ENCODE measurements at places on chromosomes 13 and 19. TPM values are rescaled to one million over a fixed set of nuclear protein-coding genes. Genes with fewer than 3 reads are reported as not detected.
A peak's percentile ranks its signal among the peaks of the same experiment; 100 is the strongest.

PCP2 gene
- not detected for polyA plus RNA-seq

ZFP36 gene
- polyA plus RNA-seq = 18.4 TPM

POU2F2 gene
- polyA plus RNA-seq = 1.2 TPM

GTF2F2 gene
- 27.8 TPM for polyA plus RNA-seq

TMEM86B gene
- polyA plus RNA-seq = 3.3 TPM

ZNF90 gene
- 20.4 TPM for polyA plus RNA-seq

GRCh38 chr19:4962085-4962619 lies 6.8 kb upstream of the KDM4B start:
- no peak for DNase-seq

DNA sequence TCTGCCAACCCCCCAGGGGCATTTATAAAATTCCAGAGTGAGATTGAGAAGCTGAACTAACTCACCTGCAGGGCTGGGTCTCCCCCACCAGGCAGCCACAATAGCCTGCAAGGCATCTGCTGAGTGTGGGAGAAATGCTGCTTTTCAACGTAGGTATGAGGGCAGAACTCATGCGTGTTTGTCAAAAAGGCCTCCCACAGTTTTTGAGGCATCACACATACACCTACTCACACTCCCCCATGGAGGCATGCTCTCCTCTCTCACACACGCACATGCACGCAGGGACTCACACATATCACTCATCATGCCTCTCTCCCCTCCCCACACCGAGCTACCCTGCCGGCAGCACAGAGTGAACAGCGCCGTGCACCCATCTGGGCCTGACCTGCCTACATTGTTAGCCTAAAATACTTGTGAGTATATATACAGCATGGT lies 390.5 kb downstream of the FGF9 start:
- no peak for DNase-seq

DNA sequence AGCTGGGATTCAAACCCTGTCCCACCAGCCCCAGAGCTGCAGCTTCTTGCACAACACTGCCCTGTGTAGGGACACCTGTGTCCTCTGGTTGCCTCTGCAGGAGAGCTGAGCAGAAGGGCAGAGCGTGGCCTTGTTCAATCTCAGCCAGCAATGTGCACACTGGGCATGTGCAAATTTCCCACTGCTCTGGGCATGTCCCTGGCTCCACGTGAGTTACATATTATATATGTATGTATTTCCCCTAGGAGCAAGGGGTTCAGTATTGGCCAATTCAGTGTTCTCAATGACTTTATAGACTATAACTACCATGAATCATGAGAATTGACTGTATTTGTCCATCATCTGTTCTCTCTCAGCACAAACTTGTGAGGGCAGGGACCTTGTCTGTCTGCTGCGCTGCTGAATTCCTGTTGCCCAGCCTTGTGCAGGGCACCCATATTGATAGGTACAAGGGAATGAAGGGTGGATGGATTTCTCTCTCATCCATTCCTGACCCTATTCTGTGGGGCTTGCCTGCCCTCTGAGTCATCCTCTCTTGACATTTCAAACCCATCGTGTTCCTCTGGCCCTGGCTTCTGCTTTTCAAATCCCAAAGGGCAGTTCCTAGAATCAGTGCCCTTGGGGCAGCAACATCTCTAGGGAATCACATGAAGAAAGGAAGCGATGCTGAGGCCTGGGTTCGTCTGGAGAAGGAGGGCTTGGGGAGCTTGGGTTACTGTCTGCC lies 69.7 kb downstream of the ERICH6B start:
- no peak for DNase-seq

- no peak for DNase-seq
Observed at GRCh38 chr19:31055454-31055853, 293.8 kb downstream of the TSHZ3 start.

- peak; percentile 66 for DNase-seq
Observed at GRCh38 chr19:50427997-50428425, 4.7 kb upstream of the MYBPC2 start.

DNA sequence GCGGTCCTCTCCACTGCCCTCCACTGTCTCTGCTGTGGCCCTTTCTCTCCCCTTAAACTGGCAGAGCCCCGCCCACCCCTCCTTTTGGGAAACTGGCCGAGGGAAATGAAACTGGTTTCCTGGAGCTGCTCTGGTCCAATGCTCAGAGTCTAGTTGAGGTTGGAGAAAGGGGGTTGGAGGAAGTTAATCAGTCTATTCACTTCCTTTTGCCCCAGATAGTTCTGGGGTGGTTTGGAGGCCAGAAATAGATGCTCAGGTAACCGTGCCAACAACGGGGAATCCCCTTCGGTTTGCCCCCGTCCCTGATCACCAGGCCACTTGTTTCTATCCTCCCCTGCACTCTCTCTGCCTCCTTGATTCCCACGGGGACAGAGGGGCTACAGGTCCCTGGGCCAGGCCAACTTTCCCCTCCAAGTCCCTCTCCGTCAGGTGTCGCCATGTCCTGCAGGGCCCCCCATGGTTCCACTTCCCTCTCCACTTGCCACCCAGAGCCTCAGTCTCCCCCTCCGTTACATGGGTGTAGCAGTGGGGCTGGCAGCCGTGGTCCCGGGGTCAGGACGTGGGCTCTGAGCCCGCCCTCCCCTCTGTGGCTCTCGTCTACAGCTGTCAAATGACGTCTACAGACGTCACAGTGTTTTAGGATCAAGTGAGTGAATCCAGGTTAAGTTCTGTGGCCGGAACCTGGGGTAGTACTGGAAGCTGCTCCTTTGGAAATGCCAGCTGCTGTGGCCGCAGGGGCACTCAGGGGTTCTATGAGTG lies at the start of gene IL4I1:
IL4I1 (minus strand) TSS at position 25 of the 759 bp plus-strand sequence. CDS start 727 bp downstream, outside the sequence.
- no peak for DNase-seq

DNA sequence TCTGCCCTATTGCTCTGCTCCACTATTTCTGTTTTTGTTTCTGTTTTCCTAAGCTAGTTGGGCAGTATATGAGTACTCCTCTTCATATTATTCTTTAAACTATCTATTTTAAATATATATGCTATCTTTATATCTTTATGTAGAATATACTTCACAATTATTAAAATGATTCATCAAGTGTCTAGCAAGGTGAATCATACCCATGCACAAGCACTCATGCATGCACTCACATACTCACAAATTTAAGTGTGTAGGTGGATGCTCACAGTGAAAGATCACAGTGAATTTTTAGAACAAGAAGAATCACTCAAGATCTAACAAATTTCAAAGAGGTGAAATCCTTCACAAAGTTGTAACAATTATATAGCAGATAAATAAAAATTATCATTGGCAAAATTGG lies 435.6 kb upstream of the SLITRK5 start:
- no peak for DNase-seq

DNA sequence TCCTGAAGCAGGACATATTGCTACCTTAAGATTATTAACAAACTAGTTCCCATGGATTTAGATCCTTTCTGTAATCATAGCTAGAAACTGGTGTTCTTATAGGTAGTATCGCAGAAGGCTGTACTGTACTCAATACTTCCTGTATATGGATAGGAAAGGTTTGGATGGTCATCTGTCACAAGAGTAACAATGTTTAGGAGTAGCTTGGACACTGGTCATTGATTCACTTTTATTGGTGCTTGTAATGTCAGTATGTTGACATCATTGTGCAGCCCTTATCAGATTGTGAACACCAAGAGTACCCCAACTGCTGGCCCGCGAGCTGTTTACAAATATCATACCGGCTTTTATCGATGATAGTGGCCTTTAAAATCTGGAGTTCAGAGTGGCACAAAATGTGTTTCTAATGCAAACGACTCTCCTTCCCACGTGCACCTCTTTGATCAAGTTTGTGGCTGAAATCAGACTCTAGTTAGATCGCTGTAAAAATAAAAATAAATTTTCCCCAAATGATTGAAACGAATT lies 605 bp upstream of the CDK8 start:
- DNase-seq = no peak

DNA sequence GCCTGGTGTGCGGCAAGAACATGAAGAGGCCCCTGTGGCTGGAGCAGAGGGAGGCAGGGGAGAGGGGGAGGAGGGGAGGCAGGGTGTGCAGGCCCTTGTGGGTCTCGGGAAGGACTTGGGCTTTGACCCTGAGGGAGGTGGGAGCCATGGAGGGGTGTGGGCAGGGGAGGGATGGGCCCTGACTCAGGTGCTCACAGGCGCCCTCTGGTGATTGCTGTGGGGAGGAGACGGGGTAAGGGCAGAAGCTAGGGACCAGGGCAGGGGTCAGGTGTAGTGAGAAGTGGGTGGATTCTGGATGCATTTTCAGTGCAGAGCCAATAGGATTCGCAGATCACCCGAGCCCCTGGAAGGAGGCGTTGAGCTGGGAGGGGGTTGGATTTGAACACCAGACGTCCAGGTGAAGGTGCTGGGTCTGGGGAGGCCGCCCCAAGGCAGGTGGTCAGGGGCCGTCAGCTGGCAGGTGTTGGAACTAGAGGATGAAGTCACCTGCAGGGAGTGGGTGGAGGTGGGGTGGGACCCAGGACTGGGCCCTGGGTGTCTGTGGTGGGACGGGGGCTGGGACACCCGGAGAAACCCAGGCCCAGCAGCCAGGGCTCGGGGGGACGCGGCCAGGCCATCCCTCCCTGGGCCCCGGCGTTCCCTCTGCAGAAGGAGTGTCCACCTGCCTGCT lies 185.4 kb downstream of the KDM4B start:
- DNase-seq = no peak

DNA sequence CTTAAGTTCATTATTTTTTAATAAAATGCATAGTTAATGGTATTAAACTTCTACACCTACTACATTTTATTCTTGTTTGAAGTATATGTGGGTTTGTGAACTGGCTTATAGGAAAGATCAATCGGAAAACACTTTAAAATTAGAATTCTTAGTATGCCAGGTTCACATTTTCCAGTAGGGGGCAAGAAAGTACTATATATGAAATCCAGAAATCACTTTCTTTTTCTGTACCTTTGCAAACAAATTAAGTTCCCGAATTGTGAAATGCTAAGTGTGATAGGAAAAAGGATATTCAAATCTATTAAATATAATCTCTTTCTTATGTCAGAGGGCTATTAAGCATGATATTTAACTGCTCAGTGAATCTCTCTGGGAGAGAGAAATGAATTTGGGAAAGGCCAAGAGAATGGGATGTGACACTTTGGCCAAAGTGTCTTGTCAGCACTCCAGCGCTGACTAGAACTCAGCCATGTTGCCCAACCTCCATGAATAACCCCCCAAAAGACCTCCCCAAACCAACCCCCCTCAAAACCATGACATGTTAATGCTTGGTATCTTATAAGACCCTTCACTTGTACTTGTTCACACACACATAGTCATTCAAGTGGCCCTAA lies 122.6 kb upstream of the SLC10A2 start:
- DNase-seq = no peak

DNA sequence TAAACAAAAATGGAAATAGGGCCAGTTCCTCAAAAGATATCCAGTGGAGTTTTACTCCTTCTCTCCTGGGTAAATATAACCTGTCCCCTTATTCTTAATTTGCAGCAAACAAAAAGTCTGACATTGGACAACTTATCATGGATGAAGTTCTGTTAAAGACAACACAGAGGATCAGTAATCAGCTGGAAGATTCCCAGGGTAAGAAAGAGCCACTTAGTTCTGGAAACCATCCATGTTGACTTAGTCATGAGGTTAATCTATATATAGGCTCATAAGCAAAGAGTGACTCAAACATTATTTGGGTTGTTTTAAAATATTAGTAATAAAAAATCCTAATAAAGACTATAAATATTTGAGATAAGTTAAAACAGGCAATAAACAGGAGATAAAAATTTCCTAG lies 40.5 kb upstream of the EBPL start:
- no peak for DNase-seq

DNA sequence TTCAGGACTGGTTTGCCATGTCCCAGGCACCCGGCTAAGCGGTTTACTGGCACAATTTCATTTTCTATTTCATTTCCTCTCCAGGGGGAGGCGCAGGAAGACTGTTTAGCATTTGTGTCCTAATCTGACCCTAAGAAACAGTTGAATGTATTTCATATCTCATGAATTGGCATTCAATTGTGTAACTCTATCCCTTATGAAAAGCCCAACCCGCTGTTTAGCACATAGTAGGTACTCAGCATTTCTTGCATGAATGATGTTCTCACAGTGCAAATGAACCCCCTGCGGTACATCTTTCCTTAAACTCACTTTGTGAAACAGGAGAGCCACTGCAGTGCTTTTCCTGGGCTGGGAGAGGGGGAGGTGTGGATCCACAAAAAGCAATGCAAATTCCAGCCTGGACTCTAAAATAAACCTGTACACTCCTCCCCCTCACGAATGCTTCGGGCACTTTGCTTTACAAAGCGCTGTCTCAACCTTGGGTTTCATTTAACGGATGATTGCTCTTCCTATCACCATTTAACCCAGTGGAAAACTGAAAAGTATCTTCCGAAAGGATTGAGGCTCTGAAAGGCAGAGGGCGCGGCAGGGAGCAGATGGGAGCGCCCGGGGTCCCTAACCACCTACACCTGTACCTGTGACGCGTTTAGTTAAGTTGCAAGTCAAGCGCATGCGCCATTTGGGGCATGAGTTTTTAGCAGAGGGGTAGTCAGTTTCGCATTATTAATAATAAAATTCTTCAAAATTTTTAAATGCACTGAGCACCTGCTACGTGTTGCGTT lies 1.2 kb upstream of the EEF2 start:
- no peak for DNase-seq

- no peak for DNase-seq
Observed at GRCh38 chr13:94444826-94445225, 34.7 kb downstream of the DCT start.
